HuH-7.5 (cell line): ENCODE measurements at places on chromosomes 13 and 19.

DNA sequence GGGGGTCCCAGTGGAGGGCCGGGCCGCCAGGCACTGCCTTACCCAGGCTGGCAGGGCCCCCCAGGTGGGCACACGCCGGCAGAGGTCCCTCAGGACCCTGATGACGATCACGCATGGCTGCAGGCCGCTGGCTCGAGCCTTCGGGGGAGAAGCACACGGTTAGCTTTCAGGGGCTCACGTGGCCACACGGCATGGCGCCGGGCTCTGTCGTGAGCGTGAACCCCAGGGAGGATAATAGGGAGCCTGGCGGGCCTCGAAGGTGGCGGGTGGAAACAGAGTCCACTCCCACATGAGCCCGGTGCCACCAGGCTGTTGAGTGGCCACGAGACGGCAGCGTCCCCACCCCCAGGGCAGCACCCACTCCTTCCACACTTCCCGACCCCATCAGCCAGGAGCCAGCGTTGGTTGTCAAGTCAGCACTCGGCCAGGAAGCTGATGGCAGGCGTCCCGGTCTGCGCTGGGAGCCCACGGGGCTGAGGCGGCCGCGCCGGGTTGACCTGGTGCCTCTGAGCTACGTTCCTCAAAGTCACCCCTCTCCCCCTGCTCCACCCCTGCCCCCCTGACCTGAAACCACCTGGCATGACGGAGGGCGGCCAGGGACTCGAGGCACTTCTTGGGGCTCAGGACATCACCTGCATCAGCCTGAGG is 24.7 kb upstream of the MATK start:
- DNase-seq = no peak

GRCh38 chr19:7904074-7905020 is 670 bp downstream of the MAP2K7 start:
- no peak for DNase-seq

GRCh38 chr19:40056505-40056904 is 474 bp upstream of the ZNF780B start:
- DNase-seq = no peak

DNA sequence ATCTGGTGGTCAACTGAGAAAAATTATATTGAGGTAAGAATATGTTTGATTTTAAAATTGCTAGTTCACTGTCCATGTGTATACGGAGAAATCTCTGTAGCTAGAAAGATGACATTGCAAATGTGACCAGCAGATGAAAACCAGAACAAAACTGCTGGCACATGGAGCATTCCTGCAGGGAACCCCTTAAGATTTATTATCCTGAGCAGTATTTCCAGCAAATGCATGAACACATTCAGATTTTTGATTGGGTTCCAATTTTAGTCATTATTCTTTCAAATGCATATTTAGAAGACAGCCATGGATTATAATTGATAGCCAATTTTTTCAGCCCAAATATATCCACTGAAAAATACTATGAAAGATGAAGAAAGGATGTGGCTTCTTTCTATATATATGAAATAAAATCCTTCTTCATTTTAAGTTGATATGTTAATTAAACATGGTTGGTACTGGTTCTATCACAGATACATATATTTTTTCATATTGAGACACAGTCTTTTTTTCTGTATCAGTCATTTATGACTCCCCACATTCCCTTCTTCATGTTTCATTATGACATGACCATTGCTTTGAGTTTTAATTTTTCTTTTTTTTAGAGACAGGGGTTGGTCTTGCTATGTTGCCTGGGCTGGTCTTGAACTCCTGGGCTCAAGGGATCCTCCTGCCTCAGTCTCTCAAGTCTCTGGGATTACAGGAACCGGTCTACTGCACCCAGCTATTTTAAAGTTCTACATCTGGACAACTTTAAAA is 376.5 kb downstream of the KLF12 start:
- DNase-seq = no peak

DNA sequence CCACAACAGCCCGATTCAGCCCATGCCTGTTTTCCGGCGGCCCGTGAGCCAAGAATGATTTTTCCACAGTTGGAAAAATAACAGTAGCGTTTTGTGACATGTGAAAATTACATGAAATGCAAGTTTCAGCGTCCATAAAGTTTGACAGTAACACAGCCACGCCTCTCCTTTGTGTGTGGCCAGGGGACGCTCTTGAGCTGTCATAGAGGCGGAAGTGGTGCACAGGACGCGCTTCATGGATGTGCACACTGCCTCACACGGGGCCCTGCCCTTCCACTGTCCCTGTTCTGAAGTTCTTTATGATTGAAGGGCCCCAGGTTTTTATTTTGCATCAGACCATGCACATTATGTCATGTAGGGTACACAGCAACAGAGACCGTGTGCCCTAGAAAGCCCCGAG is 12.4 kb upstream of the ELAVL1 start:
- DNase-seq = no peak

- DNase-seq = no peak
Measured at GRCh38 chr19:30208436-30209060, 163.6 kb upstream of the ZNF536 start.

GRCh38 chr19:10815007-10815536 is 20.9 kb downstream of the TMED1 start:
- no peak for DNase-seq

- no peak for DNase-seq
Measured at GRCh38 chr19:42161616-42162263, 29.5 kb upstream of the POU2F2 start.

DNA sequence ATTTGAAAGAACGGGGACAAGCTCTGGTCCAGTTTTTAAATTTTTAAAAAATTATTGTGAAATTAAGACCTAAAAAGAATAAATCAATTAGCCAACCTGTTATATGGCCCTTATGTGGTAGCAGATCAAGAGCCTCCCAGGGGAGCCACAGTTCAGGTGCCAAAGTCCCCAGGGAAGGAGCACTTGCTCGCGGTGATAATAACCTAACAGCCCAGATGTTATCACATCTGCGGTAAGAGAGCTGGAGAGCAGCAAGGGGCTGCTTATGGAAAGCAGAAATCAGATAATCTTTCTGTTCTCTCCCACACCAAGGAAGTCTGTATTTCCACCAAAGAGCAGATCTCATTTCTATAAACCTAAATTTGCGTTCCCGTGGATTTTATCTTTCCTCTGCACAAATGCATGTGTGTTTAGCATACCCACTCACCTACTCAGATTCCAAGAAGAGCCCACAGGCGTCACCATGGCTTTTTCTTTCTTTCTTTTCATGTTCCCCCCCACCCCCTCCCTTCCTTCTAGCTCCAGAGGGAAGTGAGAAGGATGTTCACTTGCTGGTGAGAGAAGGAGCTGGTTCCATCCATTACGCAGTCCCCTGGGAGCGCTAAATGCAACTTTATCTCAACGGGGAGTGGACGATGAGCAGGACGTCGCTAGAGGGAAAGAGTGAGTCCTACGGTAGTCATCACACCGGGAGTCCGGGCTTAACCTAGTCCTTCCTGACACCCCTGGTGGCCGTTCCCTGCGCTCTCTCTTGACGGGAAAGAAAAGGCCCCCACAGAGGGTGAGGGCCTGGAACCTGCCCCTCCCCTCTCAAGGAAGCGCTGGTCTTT is 1.6 kb upstream of the POU4F1 start:
- no peak for DNase-seq

- no peak for DNase-seq
Measured at GRCh38 chr13:20145521-20145920, 15.3 kb downstream of the GJA3 start.

DNA sequence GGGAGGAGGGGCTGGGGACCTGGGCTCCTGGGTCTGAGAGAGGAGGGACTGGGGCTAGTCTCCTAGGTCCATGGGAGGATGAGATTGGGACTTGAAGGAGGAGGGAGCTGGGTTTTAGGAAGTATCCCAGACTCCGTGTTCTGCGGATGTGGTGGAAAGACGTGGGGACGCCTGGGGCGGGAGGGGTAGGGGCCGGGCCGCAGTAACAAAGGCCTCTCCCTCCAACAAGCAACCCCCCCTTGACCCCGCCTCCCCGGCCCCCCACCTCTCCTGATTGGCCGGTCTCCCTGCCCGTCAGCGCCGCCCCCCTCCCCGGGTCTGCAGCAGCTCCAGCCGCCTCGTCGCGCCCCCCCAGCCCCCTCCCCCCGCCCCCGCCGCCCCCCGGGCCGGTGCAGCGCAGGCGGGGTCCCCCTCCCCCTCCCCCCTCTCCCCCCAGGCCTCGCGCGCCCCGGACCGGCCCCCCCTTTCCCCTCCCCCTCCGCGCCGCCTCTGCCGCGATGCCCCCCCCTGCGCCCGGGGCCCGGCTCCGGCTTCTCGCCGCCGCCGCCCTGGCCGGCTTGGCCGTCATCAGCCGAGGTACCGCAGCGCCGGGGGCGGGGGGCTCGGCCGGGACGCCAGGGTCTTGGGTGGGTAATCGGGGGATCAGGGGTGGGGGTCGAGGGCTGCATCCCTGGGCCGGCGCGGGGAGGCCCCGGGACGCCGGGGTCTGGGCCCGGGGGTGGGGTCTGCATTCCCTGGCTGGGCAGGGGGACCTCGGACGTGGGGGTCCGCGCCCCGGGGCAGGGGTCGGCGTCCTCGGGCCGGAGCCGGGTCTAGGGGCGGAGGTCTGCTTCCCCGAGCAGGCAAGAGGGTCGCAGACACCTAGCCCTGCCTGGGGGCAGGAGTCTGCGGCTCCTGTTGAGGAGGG is at the start of gene IGLON5:
Gene IGLON5 (plus strand): TSS at position 294 of the 907 bp plus-strand sequence. CDS start 204 bp downstream, at position 498.
- DNase-seq = no peak

- DNase-seq = no peak
Measured at GRCh38 chr13:79398127-79398526, 7.9 kb downstream of the RBM26 start.

- DNase-seq = no peak
Measured at GRCh38 chr13:77660841-77661250, 36.6 kb upstream of the SLAIN1 start.

GRCh38 chr13:110643768-110644421 is 28.6 kb downstream of the NAXD start:
- no peak for DNase-seq

GRCh38 chr13:93290503-93290902 is 63.9 kb downstream of the GPC6 start:
- no peak for DNase-seq

DNA sequence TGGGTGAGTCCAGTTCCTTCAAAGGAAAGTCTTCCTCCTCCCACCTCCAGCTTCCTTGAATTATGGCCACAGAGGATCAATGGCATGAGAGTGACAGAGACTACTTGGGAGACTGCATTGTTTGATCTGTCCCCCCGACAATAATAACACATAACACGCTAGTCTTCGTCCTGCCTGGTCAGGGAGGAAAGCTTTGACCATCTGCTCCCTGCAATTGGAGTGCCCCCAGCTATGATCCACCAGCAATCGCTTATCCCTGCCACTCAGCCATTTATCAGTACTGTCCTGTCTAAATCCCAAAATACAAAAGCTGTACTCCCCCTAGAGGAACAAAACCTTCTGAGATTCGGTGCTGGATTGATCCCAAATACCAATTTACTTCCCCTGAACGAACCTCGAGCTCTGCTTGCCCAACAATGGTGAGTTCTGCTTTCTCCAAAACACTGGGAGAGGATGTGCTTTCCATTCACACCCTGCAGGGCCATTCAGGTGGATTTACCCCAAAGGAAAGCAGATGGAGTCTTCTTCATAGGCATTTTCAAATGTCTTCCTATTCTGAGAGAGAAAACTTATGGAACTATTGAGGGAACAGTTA is 466.7 kb downstream of the TSHZ3 start:
- DNase-seq = no peak

DNA sequence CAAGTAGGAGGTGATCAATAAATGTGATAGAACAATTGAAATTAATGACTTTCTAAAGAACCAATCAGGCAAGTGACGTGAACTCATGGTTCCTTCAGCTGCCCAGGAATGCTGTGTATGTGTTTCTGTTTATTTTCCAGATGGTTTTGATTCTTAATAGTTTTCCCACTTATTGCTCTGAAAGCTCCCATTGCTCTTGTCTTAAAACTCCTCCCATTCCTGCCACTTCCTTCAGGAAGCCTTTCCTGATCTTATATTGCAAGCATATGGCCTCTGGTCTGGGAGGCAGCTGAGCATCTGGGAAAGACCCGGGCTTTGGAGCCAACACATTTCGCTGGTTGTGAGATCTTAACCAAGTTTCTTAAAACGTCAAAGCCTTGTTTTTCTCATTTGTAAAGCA is 17.1 kb upstream of the LATS2 start:
- DNase-seq = no peak

- no peak for DNase-seq
Measured at GRCh38 chr19:4744451-4745174, 21.0 kb upstream of the DPP9 start.

- DNase-seq = no peak
Measured at GRCh38 chr19:33366127-33366526, 7.4 kb upstream of the CEBPG start.

DNA sequence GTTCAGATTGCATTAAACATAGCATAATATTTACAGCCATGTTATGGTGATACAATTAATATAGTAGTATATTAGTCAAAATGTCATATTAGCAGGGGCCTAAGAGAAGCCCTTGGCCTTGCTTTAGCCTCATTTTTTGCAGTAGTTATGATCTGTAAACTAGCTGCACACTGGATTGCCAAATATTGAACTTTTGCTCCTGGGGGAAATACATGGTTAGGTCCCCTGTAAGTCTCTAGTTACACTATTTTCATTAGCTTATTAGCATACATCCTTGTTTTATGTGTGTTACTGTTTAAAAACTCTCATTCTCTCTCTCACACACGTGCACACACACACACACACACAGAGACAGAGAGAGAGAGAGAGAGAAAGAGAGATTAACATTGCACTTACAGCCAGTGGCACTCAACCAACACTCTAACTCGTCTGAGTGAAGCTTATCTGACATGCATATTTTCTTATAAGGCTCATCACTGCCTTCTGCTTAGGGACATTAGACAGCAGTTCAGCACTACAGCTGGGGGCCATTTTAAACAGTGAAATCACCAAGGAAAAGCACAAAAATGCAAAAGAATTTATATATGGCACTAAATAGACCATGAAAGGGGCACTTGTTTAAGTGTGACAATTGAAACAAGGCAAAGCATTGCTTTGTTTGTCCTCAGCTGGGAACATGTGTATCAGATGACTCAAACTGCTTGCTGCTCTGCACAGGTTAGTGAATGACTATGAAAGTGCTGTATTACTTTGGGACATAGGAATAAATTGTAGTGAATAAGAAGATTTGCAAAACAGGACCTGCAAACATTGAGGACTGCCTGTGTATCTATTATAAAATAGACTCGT is 278.7 kb downstream of the GPC6 start:
- DNase-seq = no peak

- DNase-seq = peak; percentile 56
Measured at GRCh38 chr19:6531163-6531955, 533 bp downstream of the TNFSF9 start.
